Activated CD8-positive, alpha-beta memory T cell treated with anti-CD3 and anti-CD28 coated beads, Interleukin-2, amount 10 ng/mL, durations not matched to agents 7 days and 5 days (primary cell): ENCODE measurements at places on chromosomes 11 and 22.

DNA sequence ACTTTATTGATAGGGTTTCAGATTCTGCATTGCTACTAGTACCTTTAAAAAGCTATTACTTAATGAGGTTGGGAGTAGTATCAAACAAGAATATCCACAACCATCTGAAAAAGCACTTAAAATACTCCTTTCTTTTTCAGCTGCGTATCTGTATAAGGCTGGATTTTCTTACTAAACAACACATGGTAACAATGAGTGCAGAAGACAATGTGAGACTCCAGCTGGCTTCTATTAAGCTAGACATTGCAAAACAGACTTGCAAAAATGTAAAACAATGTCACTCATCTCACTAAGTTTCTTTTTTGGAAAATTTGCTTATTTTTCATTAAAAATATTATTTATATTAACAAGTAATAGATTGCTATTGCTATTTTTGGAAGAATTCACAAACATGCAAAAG lies 132.6 kb downstream of the WNT11 start:
- H3K36me3 ChIP-seq: peaks cover 20% of the 10 kb centered on the region
- no peaks in the 10 kb centered on the region for H3K4me1 ChIP-seq
- no peak for DNase-seq
- H3K4me3 ChIP-seq: no peak overlapping the region

GRCh38 chr11:79453617-79454016 lies 12.8 kb upstream of the TENM4 start:
- H3K4me1 ChIP-seq: no peaks in the 10 kb centered on the region
- H3K27me3 ChIP-seq: peaks cover 3% of the 10 kb centered on the region
- no peak for DNase-seq

DNA sequence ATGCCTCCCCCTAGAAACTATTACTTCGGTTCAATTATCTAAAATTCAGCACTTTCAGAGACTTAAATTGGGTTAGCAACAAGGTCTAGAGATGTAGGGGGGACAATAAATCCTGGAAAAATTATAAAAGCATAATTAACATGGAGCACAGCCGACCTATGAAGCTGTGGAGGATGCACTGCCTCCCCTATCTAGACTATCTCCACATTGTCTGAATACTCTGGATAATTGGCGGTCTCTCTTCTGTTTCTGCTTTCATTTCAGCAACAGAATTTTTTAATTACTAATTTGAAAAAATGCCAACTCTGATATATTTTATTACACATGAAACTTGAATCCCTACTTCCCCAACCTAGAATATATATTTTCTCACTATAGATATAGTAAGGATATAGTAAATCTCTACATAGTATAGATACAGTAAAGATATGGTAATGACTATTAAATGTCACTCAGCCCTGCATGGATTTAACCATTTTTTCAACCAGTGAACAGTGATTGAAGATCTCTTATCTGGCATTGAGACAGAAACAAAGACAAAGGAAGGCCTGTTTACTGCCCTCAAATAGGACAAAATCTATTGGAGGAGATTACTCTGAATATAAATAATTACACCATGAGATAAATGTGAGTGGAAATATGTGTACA lies 157.6 kb downstream of the BLID start:
- no peak overlapping the region for H3K27ac ChIP-seq
- H3K27me3 ChIP-seq: no peaks in the 10 kb centered on the region
- H3K4me3 ChIP-seq: no peak overlapping the region
- no peaks in the 10 kb centered on the region for H3K36me3 ChIP-seq
- DNase-seq: no peak

DNA sequence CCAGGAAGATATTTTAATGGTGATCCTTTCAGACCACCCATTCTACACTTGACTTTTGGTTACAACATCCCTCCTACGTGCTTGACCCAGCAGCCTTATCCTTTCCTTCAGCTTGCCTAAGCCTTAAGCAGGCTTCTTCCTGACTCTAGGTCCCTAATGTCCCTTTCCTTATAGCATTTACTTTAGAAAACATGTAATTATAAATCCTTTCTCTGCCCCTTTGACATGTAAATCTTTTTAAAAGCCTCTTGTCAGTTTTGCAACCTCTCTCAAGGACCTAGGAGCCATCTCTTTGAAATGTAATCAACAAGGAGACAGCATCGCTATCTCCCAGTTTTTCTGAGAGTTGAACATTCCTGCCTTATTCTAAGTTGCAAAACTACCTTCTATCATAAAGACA lies 1255.2 kb downstream of the LRRC4C start:
- no peaks in the 10 kb centered on the region for H3K27me3 ChIP-seq
- DNase-seq: no peak
- no peak overlapping the region for H3K27ac ChIP-seq
- no peak overlapping the region for H3K4me3 ChIP-seq

DNA sequence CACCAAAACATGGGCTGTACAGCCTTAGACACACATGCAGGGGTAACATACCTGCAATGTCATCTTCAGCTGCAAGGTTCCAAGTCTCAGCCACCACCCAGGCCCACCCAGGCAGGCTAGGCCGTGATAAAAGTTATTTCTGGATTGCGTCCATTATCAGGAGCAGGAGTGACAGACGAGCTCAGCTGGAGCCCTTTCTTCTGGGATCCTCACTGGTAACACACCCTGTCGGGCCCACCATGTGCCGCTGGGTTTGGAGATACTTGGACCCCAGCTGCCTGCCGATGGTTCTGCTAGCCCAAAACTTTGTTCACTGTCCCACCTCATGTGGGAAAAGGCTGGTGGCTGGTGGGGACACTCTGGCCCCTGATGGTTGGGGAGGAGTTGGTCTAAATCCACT lies 24.8 kb downstream of the TMPRSS5 start:
- no peaks in the 10 kb centered on the region for H3K36me3 ChIP-seq
- H3K27ac ChIP-seq: no peak overlapping the region
- DNase-seq: no peak
- H3K4me3 ChIP-seq: no peak overlapping the region
- H3K27me3 ChIP-seq: peaks cover 5% of the 10 kb centered on the region
